ENCODE measurements at places on chromosomes 13 and 19.

- no peak for DNase-seq
Measured at GRCh38 chr13:40597735-40598365, 68.6 kb downstream of the FOXO1 start.

- DNase-seq = no peak
Measured at GRCh38 chr13:108193806-108194205, 21.5 kb downstream of the LIG4 start.

DNA sequence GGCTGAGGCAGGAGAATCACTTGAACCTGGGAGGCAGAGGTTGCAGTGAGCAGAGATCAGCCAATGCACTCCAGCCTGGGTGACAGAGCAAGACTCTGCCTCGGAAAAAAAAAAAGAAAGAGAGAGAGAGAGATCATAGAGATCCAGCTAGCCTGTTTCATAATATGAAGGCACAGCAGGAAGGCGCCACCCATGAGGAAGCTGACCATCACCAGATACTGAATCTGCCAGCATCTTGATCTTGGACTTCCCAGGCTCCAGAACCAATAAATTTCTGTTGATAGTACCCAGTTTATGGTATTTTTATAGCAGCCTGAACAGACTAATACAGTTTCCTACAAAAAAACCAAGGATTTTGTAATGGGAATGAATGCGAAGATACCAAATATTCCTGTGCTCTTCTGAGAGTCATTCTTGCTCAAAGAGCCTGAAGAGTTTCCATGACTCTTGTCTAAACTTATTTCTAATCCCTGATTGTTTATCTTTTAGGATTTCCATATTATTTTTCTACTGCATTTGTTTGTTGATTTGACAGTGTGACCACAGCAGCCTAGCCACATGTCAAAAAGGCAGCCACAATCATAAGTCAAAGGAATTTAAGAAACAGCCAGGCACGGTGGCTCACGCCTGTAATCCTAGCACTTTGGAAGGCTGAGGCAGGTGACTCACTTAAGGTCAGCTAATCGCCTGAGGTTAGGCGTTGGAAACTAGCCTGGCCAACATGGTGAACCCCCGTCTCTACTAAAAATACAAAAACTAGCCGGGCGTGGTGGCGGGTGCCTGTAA, 37.7 kb upstream of the PDCD5 start:
- no peak for DNase-seq

DNA sequence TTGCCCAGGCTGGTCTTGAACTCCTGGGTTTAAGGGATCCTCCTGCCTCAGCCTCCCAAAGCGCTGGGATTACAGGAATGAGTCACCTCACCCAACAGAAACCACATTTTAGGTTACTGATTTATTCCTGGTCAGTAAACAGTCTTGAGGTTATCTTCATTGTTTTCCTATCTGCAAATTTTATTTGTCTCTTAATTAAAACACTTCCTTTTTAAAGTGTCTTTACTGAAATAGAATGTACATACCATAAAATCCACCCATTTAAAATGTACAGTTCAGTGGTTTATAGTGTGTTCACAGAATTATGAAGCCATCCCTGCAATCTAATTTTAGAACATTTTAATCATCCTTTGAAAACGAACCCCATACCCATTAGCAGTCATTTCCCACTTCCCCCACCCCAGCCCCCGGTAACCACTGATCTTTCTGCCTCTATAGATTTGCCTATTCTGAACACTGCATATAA, 63.0 kb downstream of the MAP4K1 start:
- no peak for DNase-seq

- DNase-seq = no peak
Measured at GRCh38 chr19:10749435-10750384, 31.8 kb downstream of the DNM2 start.

GRCh38 chr13:92572190-92572589, 654.4 kb upstream of the GPC6 start:
- DNase-seq = no peak

GRCh38 chr13:44967704-44968433, 21.4 kb downstream of the NUFIP1 start:
- no peak for DNase-seq

DNA sequence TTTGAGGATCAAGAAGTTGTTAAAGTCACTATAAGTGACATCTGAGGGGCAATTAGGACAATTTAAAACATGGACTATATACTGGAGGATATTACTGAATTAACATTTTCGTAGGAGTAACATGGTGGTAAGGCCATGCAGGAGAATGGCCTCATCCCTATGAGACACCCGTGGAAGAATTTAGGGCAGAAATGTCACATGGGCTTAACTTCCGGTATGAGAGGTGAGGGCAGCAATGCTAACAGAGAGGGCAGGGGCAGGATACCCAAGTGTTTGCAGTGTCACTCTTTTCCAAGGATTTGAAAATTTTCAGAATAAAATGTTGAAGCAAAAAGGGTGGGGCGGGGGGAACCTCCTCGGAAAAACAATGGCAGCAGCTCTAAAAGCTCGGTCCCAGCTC, 23.6 kb downstream of the RANBP3 start:
- no peak for DNase-seq

DNA sequence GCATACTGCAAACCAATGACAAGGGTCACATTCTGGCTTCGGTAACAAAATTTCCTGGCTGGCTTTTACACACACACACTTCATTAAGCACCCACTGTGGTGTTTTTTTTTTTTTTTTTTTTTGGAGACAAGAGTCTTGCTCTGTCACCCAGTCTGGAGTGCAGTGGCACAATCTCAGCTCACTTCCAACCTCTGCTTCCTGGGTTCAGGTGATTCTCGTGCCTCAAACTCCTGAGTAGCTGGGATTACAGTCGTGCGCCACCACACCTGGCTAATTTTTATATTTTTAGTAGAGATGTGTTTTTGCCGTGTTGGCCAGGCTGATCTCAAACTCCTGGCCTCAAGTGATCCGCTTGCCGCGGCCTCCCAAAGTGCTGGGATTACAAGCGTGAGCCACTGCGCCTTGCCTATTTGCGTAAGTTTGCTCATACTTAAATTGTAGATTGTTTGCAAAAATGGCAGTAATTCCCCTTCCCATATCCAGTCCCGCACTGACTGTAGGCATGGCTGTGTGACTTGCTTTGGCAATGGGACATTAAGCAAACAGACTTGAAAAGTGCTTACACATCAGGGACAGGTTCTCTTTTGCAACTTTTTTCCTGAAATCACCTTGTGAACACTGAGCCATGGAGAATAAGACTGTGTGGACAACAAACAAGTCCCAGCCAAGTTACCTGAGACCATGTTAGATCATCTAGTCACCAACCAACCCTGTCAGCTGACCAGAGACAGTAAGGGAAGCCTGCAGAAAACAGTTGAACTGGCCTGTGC, 42.1 kb upstream of the EBPL start:
- DNase-seq = no peak

DNA sequence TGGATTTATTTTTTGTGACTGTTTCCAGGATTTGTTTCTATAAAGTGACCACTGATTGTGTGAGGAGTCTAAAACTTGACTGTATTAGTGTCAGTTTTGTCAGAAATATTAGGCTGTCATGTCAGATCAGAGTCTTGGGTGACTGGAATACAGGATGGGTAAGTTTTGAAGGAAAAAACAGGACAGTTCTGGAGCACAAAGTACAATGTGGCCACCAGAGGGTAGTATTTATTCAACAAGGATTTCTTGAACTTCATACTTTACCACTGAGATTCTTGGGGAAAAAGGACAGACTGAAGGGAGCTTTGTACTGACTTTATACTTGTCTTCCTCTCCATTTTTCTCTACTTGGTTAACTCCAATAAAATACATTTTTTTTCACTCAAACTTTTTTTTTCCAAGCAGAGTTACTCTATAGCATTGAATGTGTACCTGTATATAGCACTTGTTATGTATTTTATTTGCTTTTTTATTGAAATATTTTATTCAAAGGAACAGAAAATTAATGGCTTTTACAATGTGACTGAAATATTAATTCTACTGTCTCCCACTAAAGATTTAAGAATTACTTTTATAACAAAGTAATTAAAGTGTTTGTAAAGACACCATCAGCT, 51.1 kb downstream of the LMO7 start:
- no peak for DNase-seq

DNA sequence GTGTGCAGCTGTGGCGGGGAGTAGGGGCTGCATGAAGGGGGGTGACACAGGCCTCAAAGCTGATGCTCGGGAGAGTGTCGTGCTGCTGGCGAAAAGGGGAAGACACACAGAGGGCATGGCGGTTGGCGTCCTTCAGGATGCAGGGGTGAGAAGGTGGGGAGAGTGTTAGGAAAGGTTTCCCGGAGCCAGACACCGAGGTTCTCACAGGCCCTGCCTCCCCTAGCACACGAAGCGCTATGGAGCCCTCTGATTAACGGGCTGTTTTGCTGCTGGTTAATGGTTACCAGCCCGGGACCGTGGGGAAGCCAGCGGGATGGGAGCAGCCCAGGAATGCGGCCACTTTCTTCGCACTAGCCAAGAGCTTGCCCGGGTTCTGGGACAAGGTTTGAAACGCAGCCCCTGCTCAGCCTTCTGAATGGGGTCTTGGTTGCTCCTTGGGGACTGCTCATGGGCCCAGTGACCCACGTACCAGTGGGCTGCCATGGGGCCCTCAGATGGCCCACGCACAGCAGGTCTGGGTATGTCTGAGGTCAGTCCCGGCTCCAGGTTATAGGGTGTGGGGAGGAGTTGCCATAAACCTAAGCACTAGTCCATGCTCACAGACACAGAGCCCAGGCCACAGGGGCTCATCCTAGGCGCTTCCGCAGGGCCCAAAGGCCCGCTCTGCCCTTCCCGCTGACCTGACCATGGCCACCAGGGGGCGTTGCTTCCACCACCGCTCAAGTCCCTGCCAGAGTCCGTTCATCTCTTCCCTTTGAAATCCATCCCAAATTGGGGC, 31.3 kb upstream of the ISYNA1 start:
- peak; percentile 29 for DNase-seq

GRCh38 chr13:26558074-26558805, 757 bp downstream of the WASF3 start:
- DNase-seq = no peak

Measured in stimulated activated CD4-positive, alpha-beta T cell treated with anti-CD3 and anti-CD28 coated beads, TNF-alpha, amount 100 ng/mL, for 1 hour (primary cell).